ENCODE measurements at places on chromosomes 2 and 18.

- DNase-seq = no peak
Measured at GRCh38 chr18:63062246-63062645, 257.3 kb downstream of the BCL2 start.

DNA sequence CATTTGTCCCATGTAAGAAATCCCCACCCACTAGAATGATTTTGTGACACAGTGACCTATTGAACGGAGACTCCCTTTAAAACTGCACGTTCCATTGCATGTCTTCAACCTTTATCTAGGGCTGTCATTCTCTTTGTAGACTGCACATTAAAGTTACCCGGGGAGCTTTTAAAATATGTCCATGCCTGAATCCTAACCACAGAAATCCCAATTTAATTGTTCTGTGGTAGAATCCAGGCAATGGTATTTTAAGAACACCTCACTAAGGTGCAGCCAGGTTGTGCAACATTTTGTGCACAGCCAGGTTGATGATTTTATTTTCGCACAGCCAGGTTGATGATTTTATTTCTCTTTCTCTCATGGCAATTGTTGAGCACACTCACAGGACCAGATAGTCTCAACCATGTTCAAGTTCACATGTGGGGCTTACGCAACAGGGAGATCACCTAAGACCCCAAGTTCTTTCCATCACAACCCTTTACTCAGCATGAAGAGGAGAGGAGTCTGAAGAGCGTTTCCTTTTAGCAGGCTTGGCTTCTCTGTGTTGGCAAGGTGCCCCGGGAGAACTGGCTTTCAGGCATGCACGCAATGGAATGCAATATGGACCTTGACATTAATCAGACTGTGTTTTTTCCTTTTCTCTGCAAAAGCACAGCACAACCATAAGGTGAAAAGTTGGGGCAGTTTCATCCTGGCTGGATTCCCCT, 467.3 kb upstream of the ETAA1 start:
- DNase-seq = peak; percentile 67

DNA sequence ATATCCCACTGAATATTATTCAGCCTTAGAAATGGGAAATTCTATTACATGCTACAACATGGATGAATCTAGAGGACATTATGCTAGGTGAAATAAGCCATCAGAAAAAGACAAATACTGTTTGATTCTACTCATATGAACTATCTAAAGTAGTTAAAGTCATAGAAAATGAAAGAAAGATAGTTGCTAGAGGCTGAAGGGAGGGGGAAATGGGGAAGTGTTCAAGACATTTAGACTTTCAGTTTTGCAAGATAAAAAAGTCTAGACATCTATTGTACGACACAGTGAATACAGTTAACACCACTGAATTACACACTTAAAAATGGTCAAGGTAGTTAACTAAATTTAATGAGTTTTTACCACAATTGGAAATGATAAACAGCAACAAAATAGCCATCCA, 835.9 kb upstream of the CHAC2 start:
- no peak for DNase-seq

DNA sequence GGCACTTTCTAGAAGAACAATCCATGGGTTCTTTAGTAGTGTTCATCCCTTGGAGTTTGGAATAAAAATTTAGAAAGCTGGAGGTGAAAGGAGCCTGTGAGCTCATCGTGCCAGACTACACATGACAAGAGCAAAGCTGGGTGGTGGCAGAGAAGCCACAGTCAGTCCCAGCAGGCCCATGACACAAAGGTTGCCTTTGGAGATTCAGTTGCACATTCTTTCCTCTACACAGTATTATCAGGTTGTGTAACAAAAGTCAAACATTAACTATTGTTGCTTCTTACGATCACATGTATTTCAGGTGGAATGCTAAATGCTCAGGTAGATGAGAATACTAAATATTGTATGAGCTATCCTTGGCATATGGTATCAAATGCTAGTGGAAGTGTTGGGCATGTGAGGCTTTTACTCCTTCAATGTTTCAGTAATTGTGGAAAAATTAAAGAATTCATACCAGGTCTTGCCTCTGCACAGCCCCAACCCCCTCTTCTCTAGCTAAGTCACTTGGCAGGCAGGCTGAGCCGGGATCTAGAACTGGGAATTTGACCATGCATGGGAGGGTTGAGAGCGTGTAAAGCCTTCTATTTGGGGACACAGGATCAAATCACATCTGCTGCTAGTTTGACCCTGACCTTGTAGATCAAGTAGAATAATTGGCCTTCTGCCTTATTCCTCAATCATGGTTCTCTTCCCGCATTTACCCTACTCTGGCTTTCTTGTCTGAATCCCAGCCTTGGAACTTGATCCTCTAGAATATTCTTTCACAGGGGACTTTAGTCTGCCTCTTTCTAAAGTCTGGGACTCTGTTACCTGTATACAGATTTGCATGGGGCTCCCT, 230.9 kb downstream of the GCA start:
- no peak for DNase-seq

GRCh38 chr2:148416248-148416647, 228.3 kb upstream of the EPC2 start:
- DNase-seq = no peak

DNA sequence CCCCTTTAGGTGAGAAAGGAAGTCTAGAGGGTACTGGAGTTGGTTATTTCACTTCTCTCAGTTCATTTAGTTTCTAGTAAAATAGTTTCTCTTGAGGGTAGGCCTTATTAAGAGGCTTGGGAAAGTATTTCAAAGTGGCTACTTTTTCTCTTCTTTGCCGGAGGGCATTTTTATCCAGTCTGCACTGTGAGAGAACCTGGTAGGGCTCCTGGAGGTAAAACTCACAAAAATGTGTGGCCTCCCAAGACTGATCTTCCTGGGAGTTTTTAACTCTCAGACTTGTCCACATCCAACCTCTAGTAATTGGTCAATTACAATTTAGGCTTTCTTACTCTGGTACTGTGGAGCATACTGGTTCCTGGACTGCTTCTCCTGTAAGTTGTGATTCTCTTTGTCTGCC, 28.0 kb downstream of the EHBP1 start:
- DNase-seq = no peak

- DNase-seq = no peak
Measured at GRCh38 chr2:186755066-186755465, 61.2 kb downstream of the FAM171B start.

GRCh38 chr18:23887493-23887892, 127.1 kb upstream of the TTC39C start:
- peak; percentile 28 for DNase-seq

DNA sequence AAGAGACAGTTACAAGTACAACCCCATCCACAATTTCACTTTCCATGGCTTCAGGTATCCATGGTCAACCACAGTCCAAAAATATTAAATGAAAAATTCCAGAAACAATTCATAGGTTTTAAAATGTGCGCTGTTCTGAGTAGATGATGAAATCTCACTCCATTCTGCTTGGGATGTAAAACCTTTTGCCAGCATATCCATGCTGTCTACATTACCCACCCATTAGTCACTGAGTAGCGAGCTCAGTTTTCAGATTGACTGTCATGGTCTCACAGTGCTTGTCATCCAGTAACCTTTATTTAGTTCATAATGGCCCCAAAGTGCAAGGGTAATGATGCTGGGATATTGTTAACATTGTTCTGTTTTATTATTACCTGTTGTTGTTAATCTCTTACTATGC, 40.5 kb downstream of the SMAD4 start:
- peak; percentile 72 for DNase-seq

- no peak for DNase-seq
Measured at GRCh38 chr2:201362396-201362795, 5.3 kb upstream of the FLACC1 start.

GRCh38 chr2:179239838-179240237, 24.8 kb downstream of the SESTD1 start:
- no peak for DNase-seq

GRCh38 chr2:240250985-240251847, 110.8 kb upstream of the OTOS start:
- DNase-seq = peak; percentile 96

- no peak for DNase-seq
Measured at GRCh38 chr18:25102662-25103061, 249.3 kb downstream of the ZNF521 start.

GRCh38 chr2:144449028-144449406, 70.9 kb downstream of the ZEB2 start:
- no peak for DNase-seq

GRCh38 chr2:187640926-187641510, 86.8 kb upstream of the TFPI start:
- DNase-seq = no peak

GRCh38 chr2:32058130-32058529, 5.2 kb upstream of the SPAST start:
- DNase-seq = peak; percentile 11

DNA sequence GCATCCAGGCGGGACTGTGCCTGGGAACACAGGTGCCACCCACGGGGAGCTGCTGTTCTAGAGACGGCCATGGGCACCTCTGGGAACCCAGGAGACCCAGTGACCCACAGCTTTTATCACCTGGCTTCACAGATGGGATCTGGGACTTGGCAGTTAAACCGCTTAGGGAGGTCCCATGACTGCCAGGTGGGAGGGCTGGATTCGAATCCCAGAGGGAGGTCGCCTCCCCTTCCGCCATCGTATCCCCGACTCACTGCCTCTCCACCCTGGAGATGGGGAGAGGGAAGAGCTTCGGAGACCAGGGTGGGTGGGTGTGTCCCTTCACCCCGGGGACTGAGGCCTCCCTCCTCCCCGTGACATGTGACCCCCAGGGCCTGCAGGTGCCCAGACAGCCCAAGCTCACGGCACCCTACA, 169.4 kb downstream of the RTP5 start:
- DNase-seq = no peak

DNA sequence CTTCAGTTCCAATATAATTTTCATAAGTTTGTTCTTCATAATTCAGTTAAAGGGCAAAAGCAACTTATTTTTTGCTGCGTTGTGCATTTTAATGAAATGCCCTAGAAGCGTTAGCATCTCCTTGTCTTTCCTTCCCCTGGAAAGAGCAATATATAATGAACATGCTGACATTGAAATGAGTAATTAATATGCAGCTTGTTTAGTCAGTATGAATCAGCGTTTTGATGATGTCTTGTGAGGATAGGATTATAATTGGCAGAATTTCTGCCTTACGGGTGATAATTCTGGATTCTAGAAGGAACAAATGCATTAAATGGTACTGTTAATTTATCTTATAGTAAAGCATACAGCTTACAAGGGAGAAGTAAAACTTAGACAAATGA, 152.3 kb upstream of the MMADHC start:
- DNase-seq = no peak

DNA sequence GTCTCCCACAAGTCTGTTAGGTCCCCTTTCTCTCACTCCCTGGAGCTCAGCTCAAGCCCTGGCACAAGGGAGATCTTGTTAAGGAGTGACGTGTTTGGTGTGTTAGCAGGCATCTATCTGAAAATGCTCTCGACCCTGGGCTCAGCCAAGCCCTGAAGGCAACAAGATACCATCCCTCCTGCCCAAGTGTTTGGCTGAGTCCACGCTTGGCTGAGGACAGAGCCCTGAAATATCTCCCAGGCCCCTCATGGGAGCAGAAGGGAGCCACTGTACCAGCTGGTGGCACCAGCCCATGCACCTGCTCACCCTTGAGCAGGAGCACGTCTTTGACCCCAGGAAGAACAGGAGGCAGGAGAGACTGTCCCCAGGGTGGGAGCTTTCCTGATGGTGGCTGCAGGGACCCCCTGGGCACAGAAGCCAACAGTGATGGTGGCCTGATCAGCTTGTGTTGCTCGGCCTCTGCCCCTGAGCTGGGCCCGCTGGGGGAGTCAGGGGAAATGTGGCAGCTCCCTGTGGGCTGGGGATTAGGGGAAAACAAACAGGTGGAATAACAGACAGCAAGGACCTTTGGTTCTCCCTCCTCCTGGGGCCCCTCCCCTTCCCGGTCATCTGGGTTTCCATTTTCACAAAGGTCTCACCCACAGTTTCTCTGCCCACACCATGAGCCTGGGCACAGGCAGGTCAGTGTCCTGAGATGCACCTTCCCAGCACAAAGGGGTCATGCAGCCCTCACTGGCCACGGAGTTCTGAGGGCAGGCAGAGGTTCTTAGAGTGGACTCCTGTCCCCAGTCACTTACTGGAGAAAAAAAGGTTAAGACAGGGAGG, 91.6 kb downstream of the RHOB start:
- no peak for DNase-seq

DNA sequence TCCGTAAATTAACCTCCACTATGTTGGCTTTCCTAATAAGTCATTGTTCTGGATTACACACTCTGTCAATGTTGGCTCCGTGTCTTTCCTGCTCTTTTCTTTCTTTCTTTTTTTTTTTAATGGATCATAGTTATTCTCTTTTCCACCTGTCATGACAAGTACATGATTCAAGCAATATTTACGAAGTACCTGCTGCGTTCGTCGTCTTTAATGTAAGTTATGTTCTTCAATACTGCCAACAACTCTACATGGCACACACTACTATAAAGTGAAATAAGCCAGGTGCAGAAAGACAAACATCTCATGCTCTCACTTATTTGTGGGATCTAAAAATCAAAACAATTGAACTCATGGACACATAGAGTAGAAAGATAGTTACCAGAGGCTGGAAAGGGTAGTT, 239.1 kb downstream of the SCG2 start:
- DNase-seq = no peak

- DNase-seq = no peak
Measured at GRCh38 chr2:10776231-10776977, 36.2 kb downstream of the PDIA6 start.

DNA sequence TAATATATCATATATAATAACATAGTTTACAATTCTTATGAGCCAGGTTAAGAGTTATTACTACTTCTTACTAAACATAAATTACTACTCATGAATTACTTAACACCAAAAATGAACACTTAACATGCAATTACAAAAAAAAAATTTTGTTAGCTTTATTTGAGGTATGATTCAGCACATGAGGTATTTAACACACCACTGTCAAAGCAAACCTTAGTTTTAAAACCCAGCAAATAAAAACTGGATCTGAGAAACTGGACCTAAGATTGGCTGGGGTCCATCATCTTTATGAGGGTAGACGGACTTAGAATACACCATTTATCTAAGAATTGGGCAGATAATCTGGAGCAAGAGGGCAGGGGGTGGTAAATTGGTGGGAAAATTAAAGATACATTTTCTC, 81.8 kb upstream of the CREB1 start:
- DNase-seq = peak; percentile 31

DNA sequence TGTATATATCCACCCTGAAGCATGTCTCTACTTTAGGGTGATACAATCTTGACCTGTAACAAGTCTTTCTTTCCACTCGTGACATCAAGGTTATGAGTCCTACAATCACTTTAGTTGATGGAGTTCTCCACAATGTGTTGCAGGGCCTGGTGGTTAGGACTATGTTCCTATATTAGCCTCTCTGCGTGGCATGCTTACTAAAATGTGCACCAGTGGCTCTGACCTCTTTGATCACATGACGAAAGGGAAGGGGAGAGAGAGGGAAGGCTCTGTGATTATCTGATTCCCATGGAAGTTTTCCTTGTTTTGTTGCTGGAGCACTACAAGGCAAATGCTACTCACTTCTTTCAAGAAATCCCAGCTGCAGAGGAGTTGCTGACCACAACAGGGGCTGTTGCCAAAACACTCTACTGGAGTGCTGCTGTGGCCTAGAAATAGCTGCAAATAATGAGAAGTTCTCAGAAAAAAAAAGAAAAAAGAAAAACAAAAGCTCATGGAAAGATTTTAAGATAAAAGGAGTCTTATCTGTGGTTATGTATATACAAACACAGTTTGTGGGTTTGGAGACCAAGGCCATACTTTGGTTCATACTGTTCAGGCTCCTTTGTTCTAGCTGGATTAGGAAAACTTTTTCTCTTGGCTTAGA, 272.8 kb upstream of the MMADHC start:
- DNase-seq = peak; percentile 94

All from fibroblast of villous mesenchyme (primary cell).